ENCODE measurements at places on chromosomes 5 and 9. TPM values are rescaled to one million over a fixed set of nuclear protein-coding genes. Genes with fewer than 3 reads are reported as not detected.

DNA sequence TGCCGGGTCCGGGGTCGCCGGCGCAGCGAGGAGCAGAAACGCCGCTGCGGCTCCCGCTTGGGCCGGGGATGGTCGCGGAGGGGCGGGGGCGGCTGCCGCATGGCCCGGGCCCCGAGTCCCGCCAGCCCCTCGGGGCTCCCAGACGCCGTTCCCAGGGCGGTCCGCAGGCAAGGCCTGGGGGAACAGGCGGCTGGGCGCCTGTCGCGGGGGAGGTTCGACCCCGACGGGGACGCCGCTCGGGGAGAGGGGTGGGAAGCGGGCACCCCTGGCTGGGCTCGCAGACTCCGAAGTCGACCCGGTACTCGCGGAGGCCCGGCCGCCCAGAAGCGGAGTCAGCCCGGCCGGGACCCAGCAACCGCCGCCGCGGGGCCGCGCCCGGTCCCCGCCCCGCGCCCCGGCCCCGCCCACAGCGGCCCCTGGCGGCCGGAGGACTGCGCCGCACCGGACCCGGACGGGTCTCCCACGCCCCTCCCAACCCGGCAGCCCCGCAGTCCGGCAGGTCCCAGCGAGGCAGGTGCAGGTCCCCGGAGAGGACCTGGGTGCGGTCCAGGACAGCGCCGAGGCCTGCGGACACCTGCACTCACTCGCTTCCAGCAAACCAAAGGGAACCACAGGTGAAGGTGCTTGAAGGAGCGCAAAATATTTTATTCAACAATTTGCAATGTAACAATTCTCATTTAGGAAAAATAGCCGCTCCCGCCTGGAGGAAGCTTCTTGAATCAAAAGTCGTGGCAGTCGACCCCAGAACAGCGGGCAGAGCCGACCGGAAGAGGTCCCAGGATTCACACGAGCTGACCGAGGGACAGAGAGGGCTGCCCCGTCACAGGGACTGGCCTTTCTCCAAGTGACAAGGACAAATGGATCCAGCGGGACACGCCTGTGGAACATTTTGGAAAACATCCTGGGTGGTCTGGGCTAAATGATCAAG, at the start of gene INPP5E:
TSS of gene INPP5E (minus strand) at position 365 of the 928 bp plus-strand sequence. CDS start 426 bp downstream, outside the sequence.
- peak; percentile 87 for DNase-seq

The MARCHF6 gene
- total RNA-seq = 72.7 TPM

DNA sequence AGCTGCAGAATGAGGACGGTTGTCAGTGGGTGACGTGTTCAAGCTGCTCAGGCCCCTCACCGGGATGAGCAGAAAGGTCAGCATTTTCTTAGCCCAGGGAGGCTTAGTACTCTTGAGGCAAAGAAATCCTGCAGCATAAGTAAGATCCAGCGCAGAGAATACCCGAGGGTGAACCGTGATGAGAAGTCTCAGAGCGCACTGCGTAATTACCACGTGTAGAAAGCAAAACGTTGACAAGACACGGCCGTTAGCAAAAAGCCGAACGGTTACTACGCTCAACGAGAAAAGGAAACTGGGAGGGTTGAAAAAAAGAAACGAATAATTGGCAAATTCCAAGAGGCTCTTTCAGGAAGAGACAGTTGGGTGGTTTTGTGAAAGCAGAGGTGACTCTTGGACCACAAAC, 104.0 kb downstream of the COL23A1 start:
- no peak for DNase-seq

DNA sequence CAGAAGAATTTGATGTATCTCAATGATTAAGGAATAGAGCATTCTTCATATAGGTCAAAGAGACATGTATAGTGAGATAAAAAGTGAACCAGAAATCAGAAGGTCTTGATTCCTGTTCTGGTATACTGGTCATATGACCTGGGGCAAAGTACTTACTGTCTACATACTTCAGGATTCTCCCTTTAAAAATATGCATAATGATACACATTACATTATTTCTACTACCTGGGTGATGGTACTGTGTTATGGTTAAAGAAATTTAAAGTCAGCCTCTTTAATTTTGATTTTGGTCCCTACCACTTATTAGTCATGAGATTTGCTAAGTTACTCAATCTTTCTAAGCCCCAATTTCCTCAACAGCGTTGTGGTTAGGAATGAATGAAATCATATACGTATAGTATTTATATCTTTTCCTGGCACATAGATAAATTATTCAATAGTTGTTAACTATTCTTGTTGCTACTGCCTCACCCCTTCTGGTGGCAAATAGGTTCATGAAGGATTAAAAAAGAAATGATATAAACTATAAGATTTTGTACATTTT, 984.1 kb downstream of the TLE4 start:
- DNase-seq = no peak

The NME5 gene
- not detected for total RNA-seq

DNA sequence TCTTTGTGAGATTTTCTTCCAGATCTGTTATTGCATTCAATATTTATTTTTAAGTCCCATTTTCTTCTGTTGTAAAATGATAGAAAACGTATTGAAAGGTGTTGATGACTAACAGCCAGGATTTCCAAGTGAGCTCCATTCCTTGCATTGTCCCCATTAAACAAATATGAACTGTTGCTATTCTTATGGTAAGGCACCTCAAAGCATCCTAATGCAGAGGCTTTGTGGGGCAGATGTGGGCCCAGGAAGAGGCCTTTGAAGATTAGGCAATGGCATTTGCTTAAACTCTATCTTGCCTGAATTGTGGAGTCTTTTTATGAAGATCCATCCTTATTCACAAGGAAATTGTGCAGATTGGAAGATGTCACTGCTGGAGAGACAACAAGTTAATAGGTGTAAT, 38.9 kb downstream of the NTRK2 start:
- peak; percentile 68 for DNase-seq

DNA sequence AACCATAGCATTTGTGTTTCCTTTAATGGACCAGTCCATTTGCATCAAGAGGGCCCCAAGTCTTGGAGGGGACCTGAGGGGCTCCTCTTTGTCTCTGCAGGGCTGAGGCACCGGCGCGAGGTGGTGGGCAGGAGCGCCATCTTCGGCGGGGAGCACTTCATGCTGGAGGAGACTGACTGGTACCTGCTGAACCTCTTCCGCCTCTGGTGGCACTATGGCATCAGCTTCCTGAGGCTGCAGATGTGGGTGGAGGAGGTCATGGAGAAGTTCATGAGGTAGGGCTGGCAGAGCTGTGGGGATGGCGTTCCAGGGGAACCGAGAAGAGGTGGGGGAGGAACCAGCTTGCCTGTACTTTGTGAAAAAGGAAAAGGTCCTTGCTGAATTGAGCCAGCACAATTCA, 6.1 kb downstream of the PCYOX1L start:
- no peak for DNase-seq

The UGCG gene
- 44.9 TPM for total RNA-seq

DNA sequence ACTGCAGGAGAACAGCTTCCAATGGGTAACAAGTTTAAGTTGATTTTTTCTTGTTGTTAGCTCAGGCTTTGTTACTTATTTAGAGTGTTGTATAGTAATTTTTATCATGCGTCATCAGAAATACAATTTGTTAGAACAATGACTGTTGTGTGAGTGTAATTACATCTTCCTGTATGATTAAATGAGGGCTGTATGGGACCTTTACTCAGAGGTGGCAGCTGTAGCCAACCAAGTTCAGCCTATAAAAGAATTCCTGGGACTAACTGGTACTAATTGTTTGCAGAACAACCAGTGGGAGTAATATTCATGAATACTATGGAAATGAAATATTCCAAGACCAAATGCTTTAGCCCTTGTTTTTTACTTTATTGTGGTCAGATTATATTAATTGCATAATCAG, 30.8 kb upstream of the TJP2 start:
- DNase-seq = no peak

DNA sequence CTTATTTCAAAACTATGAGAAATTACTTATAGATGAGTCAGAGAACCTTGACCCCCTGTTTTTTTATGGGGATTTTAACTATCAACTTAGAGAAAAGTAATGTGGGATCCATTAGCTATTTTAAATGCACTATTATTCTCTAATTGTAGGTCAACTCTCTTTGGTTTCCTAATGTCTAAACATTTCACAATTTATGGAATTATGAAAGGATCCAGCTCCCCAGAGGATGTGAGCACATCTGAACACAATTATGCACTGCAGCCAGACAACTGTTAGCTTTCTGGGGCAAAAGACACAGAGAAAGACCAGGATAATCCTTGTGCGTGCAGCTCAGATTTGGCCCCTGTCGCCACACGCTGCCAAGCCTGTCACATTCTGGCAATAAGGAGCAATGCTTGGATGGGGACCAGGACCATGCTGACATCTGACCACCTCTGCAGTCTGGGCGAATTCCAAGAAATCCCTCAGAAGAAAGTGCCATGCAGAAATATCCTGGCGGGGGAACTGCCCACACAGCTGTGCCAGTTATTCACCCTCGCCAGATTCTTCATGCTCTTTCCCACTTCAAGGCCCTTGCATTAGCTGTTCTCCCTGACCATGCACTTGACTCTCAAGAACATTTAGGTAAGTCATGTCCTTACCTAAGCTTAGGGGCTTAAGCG, 22.2 kb upstream of the CMBL start:
- no peak for DNase-seq

DNA sequence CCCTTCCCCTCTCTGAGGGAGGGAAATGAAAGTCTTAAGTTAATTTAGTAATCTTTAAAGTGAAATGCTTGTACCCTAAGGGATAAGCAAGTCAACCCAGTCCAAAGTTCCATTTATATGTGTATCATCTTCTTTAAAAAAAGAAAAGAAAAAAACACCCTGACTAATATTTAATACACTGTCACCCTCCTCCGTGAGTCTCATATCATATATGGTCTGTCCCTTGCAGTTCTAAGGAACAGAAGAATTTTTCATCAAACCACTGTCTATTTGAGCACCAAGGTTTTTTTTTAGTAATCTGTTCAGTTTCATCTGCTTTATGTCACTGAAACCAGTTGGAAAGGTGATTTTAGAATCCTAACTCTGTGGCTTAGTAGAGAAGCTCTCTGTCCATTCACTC, 15.2 kb downstream of the TNIP1 start:
- DNase-seq = no peak

DNA sequence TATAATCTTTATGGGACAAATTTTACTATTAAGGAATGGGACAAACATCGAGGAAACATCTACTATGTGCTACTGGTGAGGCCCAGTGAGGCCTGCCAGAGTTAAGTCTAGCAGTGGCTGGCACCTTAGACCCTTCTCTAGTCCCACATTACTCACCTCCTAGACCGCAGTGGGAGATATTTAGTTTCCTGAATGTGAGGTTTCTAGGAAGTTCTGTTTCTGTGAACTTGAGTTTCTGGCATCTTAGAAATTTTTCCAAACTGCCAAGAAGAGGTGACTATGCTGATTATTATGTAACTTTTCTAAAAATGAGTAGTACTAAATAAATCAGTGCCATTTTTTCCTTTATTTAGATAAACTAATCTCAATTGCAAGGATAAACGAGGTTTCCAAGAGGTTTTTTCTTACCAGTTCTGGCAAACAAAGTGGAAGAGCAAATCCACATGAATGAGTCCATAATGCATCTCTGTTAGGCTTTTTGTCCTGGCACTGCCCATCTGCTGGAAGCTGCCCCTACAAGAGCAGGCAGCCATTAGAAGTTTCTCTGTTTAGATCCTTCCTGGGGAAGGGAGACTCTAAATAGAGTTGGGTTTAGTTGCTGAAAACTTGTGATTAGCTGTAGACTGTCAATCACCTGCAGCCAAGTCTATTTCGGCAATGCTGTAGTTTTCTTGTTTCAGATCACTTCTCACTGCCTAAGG, 348.7 kb downstream of the MAN2A1 start:
- no peak for DNase-seq

- no peak for DNase-seq
These were observed 103.7 kb downstream of the SIL1 start for GRCh38 chr5:139094154-139095131.

The SLC31A2 gene
- 3.8 TPM for total RNA-seq

DNA sequence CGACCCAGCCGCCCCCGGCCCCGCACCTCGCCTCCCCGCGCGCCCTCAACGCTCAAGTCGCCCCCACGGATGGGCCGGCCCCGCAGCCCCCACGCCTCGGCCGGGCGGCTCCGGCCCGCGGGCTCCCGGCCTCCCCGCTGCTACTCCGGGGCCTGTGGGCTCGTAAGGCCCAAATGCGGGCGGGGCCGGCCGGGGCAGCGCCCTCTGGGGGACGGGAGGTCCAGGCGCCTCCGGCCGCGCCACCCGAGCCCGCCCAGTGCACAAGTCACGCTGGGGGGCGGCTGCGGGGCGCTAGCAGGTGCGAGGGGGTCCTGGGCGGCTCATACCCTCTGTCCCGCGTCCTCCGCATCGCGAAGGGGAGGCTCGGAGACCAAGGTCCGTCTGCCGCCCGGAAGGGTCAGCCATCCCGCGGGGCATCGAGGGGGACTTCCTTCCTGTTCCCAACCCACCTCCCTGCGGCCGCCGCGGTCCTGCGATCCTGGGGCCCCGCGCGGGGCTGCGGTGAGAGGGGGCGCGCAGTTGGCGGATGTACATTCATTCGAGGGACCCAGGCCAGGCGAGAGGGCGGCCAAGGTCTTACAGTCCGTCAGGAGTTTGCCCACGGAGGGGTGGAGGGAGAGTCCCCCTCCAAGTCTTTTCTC, at the start of gene CIZ1:
TSS of gene CIZ1 (minus strand) at position 167 of the 641 bp plus-strand sequence. CDS start 715 bp downstream, outside the sequence.
- DNase-seq = peak; percentile 85

- no peak for DNase-seq
These were observed 660.7 kb upstream of the ADAMTS16 start for GRCh38 chr5:4479426-4479825.

DNA sequence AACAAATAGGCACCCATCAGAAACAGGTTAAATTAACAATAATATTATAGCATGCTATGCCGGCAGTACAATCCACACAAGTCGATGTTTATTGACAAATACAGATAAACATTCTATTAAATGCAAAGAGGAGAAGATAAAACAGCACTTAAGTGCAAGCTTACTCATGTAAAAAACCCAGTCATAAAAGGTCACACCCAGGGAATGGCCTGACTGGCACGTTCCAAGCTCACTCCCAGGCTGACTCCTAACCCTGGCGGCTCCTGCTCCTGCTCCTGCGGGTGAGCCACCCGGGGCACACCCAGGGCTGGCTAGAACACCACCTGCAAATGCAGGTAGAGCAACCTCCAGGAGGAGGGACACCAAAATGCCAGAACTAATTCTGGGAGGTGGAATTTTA, 66.9 kb downstream of the SEMA4D start:
- no peak for DNase-seq

DNA sequence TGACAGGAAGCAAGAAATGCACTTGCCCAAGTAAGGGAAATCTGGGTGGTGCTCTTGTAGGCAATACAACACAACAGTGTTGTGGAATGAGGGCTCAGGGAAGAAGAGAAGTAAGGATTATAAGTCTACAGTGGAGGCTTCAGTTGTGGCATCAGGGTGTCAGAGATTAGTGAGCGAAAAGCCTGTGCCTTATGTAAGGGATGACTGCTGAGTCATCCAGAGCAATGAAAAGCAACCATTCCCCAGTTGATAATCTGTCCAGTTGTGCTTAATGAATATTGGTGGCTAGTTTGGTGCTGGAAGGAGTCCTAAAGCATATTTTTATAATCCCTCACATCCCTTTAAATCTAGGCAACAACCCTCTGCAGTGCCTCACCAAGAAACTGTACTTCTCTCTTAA, 42.0 kb downstream of the FBXO38 start:
- no peak for DNase-seq

DNA sequence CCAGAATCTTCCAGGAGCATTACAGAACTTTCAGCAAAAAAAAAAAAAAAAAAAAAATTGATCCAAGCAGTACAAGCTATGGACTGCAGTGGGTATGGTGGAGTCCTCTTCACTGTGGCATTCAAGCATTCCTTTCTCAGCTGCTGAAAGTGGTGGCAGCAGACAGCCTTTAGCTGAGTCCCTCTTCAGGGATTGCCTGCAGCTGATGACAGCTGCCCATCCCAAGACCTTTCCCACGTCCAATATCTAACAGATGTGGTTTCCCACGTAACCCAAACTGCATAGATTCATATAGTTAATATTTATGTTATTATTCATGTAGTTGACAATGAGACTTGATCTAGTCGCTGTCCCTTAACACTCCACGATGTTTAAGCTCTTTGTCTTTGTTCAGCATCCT, 475.9 kb downstream of the TLE1 start:
- DNase-seq = no peak
